ENCODE measurements at places on chromosomes 4 and X. TPM values are rescaled to one million over a fixed set of nuclear protein-coding genes. Genes with fewer than 3 reads are reported as not detected.

DNA sequence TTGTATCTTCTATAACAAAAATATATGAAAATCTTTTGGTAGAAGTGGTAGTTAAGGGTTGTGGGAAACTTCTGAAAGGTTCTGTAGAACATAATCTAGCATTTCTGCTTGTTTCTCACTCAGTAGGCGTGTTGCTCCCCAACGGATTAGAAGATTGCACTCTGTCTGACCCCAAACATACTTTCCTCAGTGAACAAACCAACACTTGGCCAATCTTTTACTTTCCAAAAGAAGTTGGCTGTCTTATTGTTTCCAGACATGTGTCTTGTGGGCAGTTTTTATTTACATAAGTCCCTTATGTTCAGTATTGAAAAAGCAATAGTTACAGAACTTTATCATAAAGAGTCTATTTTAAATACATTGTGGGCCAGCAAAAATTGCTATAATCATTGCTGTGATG, 312.8 kb upstream of the EPHA5 start:
- no peak for DNase-seq

DNA sequence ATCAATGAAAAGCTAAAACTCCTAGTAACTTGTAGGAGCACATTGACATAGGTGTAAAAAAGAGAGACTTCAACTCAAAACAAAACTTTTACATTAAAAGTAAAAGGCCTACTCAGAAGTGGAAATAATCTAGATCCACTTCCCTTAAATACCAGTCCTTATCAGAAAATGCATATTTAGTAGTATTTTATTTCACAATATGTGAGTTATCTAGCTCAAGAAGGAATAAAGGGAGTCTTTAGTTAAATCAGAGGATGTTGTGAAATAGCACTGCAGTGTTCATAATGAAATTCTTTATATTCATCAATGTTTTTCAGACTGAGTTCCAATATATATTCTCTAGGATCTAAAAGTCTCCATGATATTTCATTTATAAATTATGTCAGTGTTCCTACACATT, 715.0 kb downstream of the GRID2 start:
- DNase-seq, result no peak

DNA sequence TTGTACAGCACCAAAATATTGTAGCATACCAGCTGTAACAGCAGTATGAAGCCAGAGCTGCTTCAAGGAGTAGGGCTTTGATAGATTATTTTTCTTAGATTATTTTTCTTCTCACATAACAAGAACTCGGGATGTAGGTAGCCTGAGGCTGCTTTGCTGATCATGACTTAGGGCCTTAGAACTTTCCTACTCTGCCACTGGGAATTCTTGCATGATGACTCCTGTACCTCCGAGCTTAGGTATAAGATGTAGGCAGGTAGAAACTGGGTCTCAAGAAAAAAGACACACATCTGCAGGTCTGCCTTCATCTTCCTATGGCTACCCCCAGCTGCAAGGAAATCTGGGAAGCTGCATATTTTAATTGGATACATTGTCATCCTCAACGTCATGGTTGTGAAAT, 115.9 kb upstream of the PNPLA4 start:
- no peak for DNase-seq

DNA sequence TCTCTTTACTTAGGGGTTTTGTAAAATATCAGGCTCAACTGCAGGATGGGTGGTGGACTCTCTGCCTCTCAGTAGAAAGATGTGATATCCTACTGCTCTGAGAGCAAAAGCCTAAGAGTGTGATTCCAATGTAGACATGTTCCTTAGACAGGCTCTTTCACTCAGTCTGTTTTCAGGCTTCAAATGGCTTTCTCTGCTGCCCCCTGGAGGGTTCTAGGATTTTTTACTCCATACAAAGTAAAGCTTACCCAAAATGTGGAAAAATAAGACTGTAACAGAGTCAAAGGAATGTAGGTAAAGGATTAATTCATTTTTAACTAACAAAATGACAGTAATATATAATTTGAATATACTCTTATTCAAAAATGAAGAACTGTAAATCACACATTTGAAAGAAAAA, 32.1 kb downstream of the ZGRF1 start:
- DNase-seq, result peak; percentile 72

- DNase-seq, result no peak
Observed at GRCh38 chr4:172809319-172809718, 359.3 kb upstream of the GALNT7 start.

GRCh38 chrX:16666541-16666940, 16.6 kb downstream of the S100G start:
- DNase-seq, result no peak

The CXCL5 gene
- not detected for total RNA-seq

The SH3D19 gene
- total RNA-seq, result 41.2 TPM
